Activated naive CD8-positive, alpha-beta T cell treated with anti-CD3 and anti-CD28 coated beads for 36 hours (primary cell): ENCODE measurements at places on chromosomes 6 and 20. TPM values are rescaled to one million over a fixed set of nuclear protein-coding genes. Genes with fewer than 3 reads are reported as not detected.

- DNase-seq: no peak
- H3K4me1 ChIP-seq: no peaks in the 10 kb centered on the region
- no peaks in the 10 kb centered on the region for H3K27me3 ChIP-seq
- no peak overlapping the region for H3K4me3 ChIP-seq
- no peak overlapping the region for H3K27ac ChIP-seq
These were observed 192.3 kb downstream of the GJA1 start for GRCh38 chr6:121627761-121628160.

DNA sequence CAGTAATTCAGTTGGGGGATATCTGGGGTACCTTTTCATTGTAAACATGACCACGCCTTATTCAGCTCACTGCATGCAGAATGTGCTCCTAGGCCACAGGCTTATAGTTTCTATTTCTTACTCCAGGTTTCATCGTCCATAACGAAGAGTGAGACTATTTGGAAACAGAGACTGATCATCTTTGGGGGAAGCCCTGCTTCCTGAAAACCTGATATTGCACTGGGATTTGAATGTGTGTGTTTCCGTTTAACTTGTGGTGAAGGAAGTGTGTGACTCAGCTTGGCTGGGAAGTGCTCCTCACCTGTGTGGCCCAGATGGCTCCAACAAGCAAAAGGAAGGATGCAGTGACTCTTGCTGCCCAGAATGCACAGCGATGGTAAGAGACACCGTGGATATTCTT is 19.6 kb upstream of the LTV1 start:
- H3K4me3 ChIP-seq: no peak overlapping the region
- H3K27ac ChIP-seq: no peak overlapping the region
- DNase-seq: no peak
- H3K4me1 ChIP-seq: no peaks in the 10 kb centered on the region
- no peaks in the 10 kb centered on the region for H3K27me3 ChIP-seq

DNA sequence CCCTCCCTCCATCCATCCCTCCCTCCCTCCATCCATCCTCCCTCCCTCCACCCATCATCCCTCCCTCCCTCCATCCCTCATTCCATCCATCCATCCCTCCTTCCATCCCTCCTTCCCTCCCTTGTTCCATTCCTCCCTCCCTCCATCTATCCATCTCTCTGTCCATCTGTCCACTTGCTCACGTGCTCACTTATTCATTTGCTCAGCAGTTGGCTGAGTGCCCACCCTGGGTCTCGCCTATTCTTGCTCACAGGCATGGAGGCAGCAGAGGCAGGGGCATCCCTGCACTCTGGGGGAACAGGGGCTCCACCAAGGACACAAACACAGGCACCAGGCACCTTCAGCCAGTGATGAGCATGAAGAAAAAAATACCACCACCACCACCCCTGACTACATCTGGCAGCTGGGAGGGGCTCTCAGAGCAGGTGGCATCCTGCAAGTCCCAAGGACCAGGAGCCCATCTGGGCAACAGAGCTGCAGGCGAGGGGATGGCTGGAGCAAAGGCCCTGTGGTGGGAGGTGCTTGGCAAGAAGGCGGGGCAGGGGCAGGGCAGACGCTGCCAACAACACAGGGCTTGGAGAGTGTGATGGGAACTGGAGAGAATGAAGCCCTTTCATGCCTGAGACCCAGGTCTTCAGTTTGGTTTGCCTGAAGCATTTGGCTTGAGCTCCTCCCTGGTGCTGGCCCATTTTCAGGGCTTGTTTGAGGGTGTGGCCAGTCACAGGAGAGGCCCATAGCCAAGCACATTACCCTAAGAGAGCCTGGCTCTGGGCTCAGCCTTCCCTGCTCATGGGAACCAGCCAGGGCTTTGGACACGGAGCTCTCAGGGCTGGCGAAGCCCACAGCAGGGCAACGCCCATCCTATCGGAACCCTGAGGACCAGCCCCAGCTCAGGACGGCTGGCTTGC is 40.2 kb upstream of the MRGBP start:
- H3K4me1 ChIP-seq: no peaks in the 10 kb centered on the region
- H3K27me3 ChIP-seq: peaks cover 3% of the 10 kb centered on the region
- no peaks in the 10 kb centered on the region for H3K36me3 ChIP-seq
- no peak overlapping the region for H3K27ac ChIP-seq

The CLPSL2 gene
- not detected for total RNA-seq

DNA sequence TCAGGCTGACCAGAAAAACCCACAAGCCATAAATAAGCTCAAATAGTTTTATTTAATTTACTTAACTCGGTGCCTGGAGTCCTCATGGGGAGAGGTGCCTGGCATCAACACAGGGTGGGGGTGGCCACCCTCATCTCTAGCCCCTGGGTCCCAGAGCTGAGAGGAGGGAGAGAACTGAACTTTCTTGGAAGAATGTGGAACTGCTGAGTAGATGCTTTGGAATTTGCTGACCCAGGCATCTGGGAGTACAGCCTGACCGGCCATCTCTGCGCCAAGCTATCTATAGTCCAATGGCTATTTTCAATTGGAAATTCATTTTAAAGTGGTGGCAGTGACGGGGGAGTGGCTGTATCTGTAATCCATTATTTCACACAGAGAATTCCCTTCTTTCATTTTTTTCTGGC is 104.8 kb downstream of the CDH26 start:
- H3K36me3 ChIP-seq: no peaks in the 10 kb centered on the region
- no peak overlapping the region for H3K27ac ChIP-seq
- peaks cover 10% of the 10 kb centered on the region for H3K4me1 ChIP-seq

DNA sequence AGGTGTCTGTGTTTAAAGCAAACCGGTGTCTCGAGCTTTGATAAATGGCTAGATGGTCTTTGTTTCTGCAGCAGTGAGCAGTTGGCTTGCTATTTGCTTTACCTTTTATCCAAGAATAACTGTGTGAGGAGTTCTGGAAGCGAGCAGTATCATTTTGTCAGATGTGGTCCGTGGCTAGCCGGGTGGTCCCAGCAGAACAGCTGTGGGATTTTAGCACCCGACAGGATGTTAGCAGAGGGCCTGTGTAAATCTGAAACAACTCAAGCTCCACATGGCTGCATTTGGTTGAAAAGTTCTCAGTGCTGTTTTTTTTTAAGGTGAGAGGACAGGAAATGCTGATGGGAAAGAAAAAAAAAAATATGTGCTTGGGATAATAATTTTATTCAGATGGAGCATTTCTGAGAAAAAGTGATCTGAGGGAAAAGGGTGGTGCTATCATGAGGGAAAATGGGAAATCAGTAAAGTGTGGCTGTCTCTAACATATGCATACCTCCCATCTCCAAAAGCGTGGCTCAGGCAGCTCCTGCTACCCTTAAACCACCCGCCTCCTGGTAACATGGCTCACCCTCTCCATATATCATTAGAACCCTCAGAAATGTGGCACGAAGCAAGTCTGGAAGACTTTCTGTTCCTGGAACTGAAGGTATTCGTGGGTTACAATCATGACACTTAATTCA is 215.4 kb downstream of the TSHZ2 start:
- H3K36me3 ChIP-seq: peaks cover under 1% of the 10 kb centered on the region
- no peak overlapping the region for H3K27ac ChIP-seq
- H3K4me3 ChIP-seq: no peak overlapping the region

GRCh38 chr6:27358786-27359185 is 29.8 kb upstream of the ZNF391 start:
- no peak for DNase-seq
- no peak overlapping the region for H3K4me3 ChIP-seq
- no peaks in the 10 kb centered on the region for H3K4me1 ChIP-seq
- no peak overlapping the region for H3K27ac ChIP-seq
- H3K27me3 ChIP-seq: no peaks in the 10 kb centered on the region

DNA sequence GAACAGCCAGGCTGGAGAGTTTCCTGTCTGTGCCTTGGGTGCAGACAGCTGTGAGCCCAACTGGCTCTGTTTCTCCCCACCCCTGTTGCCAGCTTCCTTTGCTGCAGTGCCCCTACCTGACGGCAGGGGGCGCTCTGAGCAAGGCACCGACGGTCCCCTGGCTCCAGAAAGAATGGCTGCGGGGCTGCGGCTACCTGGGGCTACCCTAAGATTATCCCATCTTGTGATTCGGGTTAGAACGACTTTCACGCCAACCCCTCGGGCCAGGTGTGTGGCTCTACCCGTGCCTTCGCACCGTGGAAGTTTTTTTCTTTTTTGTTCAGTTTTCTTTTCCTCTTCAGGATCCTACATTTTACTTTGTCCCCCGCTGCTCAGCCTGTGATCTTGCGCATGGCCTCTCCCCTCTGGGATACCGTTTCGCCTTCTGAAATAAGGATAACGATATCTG is 33.4 kb upstream of the AAR2 start:
- H3K27ac ChIP-seq: no peak overlapping the region
- H3K27me3 ChIP-seq: no peaks in the 10 kb centered on the region
- no peaks in the 10 kb centered on the region for H3K36me3 ChIP-seq
- peak; percentile 70 for DNase-seq

DNA sequence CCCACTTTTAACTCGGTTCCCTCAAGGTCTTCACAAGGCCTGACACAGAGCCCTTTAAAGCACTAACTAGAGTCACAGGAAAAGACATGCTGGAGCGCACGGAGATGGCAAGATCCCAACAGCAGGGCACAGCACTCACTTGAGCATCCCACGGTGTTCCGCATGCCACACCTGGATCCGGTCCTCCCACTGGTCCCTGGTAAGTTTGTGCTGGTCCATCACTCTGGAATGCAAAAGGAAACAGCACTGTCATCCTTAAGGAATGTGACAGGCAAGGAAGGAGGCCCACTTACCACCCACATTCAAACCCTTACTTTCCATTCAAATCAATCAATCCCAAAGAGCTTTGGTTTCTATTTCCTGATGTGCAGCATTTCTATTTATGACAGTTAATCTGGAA is 34.7 kb downstream of the EZR start:
- no peak overlapping the region for H3K27ac ChIP-seq
- peaks cover 56% of the 10 kb centered on the region for H3K36me3 ChIP-seq
- no peak overlapping the region for H3K4me3 ChIP-seq
- peaks cover 23% of the 10 kb centered on the region for H3K4me1 ChIP-seq
- H3K27me3 ChIP-seq: no peaks in the 10 kb centered on the region

DNA sequence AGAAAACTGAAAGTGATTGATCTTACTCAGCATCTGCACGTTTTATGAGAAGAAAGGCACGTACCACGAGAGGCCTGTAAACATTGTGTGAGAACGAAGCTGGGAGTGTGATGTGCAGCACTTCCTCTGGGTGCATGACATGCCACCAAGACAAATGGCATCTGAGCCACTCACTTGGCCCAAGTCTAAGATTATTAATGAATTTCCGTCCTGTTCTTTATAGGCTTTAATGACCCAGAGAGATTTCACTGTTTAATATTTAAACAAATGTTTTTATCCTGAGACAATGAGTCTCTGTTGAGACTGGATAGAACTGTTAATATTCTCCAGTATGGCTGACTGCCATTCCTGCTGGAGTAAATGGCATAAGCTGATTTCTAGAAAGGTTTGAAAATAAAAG is 172.6 kb upstream of the PHACTR1 start:
- no peak for DNase-seq
- H3K27me3 ChIP-seq: peaks cover 36% of the 10 kb centered on the region
- no peak overlapping the region for H3K4me3 ChIP-seq
- no peak overlapping the region for H3K27ac ChIP-seq
- H3K36me3 ChIP-seq: no peaks in the 10 kb centered on the region

- H3K36me3 ChIP-seq: no peaks in the 10 kb centered on the region
- no peak for DNase-seq
- no peak overlapping the region for H3K27ac ChIP-seq
- H3K27me3 ChIP-seq: no peaks in the 10 kb centered on the region
- H3K4me3 ChIP-seq: no peak overlapping the region
These were observed 228.5 kb downstream of the SLC24A3 start for GRCh38 chr20:19440660-19441527.

The ANKEF1 gene
- 3.5 TPM for total RNA-seq

The SLC2A4RG gene
- total RNA-seq: 25.7 TPM

DNA sequence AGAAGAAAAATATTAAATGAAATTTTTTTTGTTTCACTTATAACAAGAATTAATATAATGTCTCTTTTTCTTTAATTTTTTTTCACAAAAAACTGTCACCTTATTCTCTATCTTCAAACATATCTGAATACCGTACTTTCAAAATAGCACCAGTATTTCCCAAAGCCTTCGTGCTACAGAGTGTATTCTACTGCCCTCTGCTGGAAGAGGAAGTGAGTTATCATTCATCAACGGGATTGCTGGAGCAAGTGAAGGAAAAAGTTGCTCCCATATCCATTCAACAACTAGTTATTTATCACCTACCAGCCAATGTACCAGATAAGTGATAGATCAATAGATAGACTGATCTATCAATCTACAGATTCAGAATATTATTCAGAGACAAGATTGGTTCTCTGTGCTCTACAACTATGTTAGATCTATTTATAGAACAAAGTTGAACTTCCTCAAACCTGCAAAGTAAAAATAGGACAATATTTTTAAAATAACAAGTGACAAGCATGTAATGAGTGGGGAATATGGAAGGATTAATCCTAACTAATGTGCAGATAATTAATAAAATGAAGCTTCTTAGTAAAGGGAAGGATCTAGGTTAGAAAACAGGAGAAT is 26.7 kb upstream of the TFAP2B start:
- H3K36me3 ChIP-seq: no peaks in the 10 kb centered on the region
- no peak overlapping the region for H3K27ac ChIP-seq
- DNase-seq: no peak
- H3K4me3 ChIP-seq: no peak overlapping the region
- peaks cover 4% of the 10 kb centered on the region for H3K27me3 ChIP-seq

DNA sequence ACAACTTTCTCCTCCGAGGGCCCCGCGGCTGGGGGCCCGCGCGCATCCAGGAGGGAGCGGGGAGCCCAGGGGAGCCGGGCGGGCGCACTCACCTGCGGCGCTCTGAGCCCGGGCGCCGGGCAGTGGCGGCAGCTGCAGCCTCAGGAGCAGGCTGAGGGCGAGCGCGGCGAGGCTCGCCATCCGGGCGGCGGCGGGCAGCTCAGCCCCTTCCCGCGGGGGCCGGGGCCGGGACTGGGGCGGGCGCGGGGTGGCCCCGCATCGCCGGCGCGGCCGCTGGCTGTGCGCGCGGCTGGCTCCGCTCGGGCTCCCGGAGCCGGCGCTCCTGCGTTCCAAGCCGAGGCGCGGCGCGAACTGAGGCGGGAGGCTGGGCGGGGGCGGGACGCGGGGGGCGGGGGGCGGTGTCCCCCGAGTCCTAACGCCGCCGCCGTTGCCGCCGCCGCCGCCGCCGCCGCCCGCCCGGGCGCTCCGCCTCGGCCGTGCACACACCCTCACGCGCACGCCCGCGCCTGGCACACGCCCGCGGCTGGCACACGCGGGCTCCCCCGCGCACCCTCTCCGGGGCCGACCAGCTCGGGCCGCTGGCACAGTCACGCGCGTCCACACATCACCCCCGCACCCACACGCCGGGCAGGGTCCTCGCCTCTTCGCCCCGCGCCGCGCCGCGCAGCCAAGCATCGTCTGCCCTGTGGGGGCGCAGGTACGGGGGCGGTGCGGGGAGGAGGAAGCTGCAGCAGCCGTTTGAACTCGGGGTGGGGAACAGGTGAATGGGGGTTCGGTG is at the start of gene PTPRT:
TSS of gene PTPRT (minus strand) at position 353 of the 778 bp plus-strand sequence. CDS start at position 180, 173 bp downstream.
- peaks cover 7% of the 10 kb centered on the region for H3K4me1 ChIP-seq
- no peak for DNase-seq
- no peaks in the 10 kb centered on the region for H3K36me3 ChIP-seq
- peak within 1 kb of the TSS; percentile 25 for H3K4me3 ChIP-seq
- H3K27me3 ChIP-seq: peaks cover 63% of the 10 kb centered on the region

The ETV7 gene
- total RNA-seq: 2.8 TPM

- no peaks in the 10 kb centered on the region for H3K36me3 ChIP-seq
- H3K27ac ChIP-seq: no peak overlapping the region
- H3K4me3 ChIP-seq: no peak overlapping the region
- DNase-seq: no peak
- H3K27me3 ChIP-seq: peaks cover 4% of the 10 kb centered on the region
These were observed 182.9 kb downstream of the SOD2 start for GRCh38 chr6:159510141-159510540.

GRCh38 chr6:76776876-76777275 is 686.4 kb downstream of the HTR1B start:
- H3K27ac ChIP-seq: no peak overlapping the region
- DNase-seq: no peak
- H3K4me3 ChIP-seq: no peak overlapping the region
- H3K27me3 ChIP-seq: no peaks in the 10 kb centered on the region
- H3K4me1 ChIP-seq: no peaks in the 10 kb centered on the region
